ENCODE measurements at places on chromosomes 6 and 20.

DNA sequence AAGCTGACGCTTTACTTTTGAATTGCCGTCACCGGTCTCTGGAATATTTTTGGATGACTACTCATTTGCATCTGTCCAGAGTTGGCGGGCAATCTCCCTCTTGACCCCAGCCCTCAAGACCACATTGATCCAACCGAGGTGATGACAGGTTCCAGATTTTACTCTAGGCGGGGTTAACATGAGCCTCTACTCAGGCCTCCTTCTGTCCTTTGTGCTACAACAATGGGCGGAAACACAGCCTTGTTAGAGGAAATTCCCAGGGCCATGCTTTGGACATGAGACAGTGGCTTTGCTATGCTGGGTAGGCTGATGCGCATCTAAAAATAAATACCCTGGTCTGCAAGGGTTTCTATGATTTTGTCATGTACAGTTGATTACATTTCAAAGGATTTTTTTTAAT lies 27.0 kb upstream of the ADGRF5 start:
- no peak for DNase-seq

DNA sequence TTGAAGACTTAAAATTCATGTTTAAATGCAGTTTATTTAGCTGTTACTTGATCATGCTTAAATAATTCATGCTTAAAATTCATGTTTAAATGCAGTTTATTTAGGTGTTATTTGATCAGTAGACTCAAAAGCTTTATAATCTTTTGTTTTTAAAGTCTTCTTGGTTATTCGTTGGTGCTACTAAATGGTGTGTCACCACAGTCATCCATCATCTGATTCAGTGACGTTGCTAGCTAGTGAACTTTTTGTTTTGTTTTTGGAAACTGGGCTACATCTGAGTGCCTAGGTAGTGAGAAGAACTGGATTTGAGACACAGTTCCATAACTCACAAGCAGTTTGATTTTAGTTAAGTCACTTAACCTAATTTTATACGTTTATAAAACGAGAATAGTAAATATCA lies 20.9 kb downstream of the SCAF8 start:
- DNase-seq = no peak

GRCh38 chr20:25065072-25065624 lies 7.2 kb upstream of the ACSS1 start:
- no peak for DNase-seq

- no peak for DNase-seq
Observed at GRCh38 chr6:167244064-167244960, 46.8 kb upstream of the UNC93A start.

DNA sequence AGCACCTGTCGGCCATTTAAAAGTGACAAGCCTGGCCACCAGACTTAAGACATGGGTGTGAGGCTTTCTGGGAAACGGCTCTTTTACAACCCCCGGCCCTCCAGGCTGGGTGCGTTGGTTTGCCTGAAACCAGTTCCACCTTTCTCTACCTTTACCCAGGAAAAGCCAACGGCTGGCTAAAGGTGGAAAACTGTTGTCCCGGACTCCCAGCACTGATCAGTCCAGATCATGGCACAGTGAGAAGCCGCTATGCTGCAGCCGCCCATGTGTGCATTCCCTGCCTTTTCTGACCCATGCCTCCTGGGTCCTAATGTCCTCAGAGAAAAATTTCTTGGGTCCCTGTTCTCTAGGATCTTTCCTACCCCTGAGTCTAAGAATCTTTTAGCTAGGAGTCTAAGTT lies 655.7 kb upstream of the HS3ST5 start:
- no peak for DNase-seq

GRCh38 chr6:166929542-166930189 lies 26.7 kb downstream of the RNASET2 start:
- no peak for DNase-seq

- no peak for DNase-seq
Observed at GRCh38 chr20:19807191-19807945, 49.3 kb downstream of the RIN2 start.

GRCh38 chr20:55596431-55596830 lies 408.9 kb downstream of the CBLN4 start:
- no peak for DNase-seq

DNA sequence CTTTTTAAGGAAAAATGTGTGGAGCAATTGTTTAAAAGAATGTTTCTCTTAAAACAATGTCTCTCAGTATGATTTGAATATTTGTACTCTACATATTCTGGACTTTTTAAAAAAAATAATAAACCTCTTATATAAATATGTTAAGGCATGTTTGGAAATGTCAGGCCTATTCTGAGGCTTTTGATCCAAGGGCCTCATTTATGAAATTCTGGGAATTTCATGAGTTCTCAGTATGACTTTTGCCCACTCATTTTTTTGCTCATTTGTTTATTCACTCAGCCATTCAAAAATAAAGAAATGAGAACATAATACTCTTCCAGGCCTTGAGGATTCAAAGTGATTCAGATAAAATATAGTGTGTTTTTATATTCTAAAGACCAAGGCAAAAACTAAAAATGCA lies 60.4 kb downstream of the DOK5 start:
- no peak for DNase-seq

- no peak for DNase-seq
Observed at GRCh38 chr20:19588241-19588640, 169.8 kb upstream of the RIN2 start.

Measured in stimulated activated CD8-positive, alpha-beta memory T cell treated with anti-CD3 and anti-CD28 coated beads, Interleukin-7, amount 100 ng/mL, for 1 hour (primary cell).